ENCODE measurements at places on chromosomes 1 and 21.

GRCh38 chr1:83761167-83762038 lies 237.5 kb downstream of the TTLL7 start:
- peak; percentile 37 for DNase-seq

- no peak for DNase-seq
Measured at GRCh38 chr1:118563981-118564951, 379.2 kb upstream of the SPAG17 start.

DNA sequence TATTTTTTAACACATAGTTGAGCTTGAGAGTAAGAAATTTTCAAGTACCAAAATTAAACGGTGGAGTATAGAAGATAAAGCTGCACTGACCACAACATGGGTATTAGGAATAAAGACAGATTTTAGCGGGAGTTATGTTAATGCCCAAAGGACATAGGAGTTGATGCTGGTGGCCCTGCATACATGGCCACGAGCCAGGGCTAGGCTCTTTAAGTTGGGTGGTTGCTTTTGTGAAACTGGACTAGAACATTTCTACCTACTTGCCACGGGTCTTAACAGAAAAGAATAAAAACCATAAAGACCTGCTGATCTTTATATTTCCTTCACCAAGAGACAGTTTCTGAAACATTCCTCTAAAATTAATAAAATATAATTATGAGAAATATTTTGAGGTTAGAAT lies 14.9 kb downstream of the EDEM3 start:
- DNase-seq, result no peak

GRCh38 chr1:65259816-65260215 lies 49.5 kb upstream of the DNAJC6 start:
- DNase-seq, result no peak

DNA sequence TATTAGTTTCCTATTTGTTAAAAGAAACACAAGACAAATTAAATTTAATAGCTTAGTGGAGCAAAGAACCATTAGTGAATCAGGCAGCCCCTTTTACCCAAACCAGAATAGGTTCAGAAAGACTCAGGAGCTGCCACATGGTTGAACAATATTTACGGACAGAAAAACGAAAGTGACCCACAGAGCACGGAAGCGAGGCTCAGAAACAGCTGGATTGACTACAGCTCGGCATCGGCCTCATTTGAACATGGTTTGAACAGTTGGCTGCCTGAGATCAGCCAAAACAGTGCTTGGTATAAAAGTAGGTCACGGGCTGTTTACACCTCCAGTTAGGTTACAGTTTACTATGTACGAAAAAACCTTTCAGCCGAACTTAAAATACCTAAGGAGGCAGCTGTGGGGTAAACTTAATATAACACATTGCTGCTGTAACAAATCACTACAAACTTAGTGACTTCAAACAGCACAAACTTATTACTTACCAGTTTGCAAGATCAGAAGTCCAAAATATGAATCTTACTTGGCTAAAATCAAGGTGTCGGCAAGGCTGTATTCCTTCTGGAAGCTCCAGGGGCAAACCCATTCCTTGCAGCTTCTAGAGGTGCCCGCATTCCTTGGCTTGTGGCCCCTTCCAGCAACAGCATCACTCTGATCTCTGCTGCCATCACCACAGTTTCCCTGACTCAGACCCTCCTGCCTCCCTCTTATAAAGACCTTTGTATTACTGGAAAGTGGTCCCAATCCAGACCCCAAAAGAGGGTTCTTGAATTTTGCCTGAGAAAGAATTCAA lies 11.8 kb downstream of the PADI4 start:
- no peak for DNase-seq

- DNase-seq, result peak; percentile 15
Measured at GRCh38 chr1:210448297-210448892, 119.7 kb downstream of the HHAT start.
